ENCODE measurements at places on chromosomes 4 and X.

DNA sequence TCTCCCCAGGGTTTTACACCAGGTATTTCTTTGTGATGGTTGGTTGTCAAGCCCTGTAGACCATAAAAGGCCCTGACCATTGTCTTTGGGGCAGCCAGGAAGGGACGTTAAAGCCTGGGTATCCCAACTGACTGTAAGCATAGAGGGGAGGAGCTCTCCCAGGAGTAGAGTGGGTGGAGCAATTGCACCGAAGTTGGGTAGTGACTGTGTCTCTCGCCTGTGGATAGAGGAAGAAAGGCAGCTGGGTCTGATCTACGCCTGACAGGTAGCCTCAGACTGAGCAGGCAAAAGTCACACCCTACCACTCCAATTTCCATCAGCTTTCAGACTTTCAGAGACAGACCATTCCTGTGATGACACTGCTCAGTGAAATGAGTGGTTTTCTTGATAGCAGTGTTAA is 123.3 kb downstream of the KLHL8 start:
- DNase-seq: peak; percentile 30

- DNase-seq: no peak
Measured at GRCh38 chr4:25913056-25913850, 767 bp upstream of the SMIM20 start.

- peak; percentile 17 for DNase-seq
Measured at GRCh38 chrX:78104447-78105176, 564 bp downstream of the PGK1 start.

GRCh38 chr4:158042591-158043030 is 130.2 kb downstream of the GASK1B start:
- no peak for DNase-seq

DNA sequence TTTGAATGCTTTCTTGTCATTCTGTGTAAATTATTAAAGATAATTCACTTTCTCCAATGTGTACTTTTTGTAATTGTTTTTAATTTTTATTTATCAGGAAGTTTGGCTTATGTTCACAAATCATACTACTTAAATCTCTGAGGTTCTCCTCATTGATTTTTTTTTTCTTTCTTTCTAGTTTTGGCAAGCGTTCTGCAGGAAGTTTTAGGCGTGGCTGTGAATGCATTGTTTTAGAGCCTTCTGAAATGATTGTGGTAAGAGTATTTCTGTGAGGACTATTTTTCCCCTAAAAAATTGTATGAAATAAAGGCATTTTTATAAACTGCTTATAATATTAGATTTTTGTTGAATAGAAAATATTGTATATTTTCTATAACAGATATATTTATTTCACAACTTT is 135.8 kb downstream of the RAPGEF2 start:
- DNase-seq: no peak

DNA sequence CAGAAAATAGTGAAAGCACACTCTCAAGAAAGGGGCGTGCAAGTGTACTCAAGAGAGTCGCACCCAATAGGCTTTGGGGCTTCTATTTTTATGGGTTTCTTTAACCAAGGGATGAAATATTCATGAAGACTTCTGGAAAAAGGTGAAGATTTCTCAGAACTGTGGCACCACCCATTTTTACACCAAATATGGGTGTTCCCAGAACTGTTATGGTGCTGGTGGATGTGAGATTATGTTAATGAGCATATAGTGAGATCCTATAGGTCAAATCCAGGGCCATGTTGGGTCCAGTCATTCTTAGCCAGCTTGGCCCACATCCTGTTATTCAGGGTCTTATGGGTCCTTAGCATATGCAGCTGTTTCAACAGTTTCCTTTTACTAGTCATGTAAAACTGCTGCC is 61.0 kb upstream of the SMIM10 start:
- DNase-seq: no peak

GRCh38 chrX:11678158-11678557 is 12.4 kb upstream of the ARHGAP6 start:
- no peak for DNase-seq

DNA sequence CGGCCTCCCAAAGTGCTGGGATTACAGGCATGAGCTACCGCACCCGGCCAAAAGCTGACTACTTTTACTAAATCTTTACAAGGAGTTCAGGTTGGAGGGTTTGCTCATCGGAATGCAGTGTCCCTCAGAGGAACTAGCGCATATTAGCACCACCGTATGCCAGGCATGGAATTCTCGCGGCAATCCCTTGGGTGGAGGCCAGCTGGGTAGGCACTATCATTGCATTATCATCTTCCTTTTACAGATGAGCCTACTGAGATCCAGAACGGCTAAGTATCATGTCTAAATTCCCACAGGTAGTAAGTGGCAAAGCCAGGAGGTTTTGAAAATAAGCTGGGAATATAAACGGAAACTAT is 6.1 kb upstream of the CXorf66 start:
- DNase-seq: no peak

- no peak for DNase-seq
Measured at GRCh38 chrX:31228415-31228832, 156.6 kb upstream of the FTHL17 start.

- no peak for DNase-seq
Measured at GRCh38 chr4:83651846-83652245, 115.9 kb downstream of the GPAT3 start.

DNA sequence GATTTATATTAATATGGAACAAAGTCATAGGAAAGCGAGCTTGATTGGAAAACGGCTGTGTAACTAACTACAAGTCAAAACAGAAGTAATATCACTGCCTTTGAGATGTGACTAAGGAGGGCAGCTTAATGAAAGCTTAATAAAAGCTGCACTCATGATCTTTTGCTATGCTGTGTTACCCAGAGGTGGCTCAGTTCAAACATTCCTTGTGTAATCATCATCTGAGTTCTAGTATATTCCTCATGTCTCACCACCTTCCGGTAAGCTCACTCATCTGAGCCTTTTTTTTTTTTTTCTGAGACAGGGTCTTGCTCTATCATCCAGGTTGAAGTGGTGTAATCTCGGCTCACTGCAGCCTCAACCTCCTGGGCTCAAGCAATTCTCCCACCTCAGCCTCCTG is 5.0 kb downstream of the GRPEL1 start:
- no peak for DNase-seq

DNA sequence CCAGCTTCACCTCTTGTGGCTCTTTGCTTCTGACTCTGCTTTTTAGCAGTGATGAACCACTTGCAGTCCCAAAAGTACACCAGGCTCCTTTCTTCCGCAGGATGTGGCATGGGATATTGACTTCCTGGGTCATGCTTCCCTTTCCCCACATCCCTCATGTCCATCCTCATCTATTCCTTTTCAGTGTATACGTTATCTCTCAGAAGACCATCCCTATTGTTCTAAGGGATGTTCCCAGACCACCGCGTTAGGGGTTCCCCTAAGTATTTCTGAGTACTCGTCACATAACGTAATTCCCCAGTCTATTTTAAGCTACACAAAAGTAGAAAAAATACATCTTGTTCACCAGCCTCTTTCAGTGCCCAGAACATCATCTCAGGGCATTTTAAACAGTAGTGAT is 71.1 kb upstream of the NLGN4X start:
- DNase-seq: no peak

DNA sequence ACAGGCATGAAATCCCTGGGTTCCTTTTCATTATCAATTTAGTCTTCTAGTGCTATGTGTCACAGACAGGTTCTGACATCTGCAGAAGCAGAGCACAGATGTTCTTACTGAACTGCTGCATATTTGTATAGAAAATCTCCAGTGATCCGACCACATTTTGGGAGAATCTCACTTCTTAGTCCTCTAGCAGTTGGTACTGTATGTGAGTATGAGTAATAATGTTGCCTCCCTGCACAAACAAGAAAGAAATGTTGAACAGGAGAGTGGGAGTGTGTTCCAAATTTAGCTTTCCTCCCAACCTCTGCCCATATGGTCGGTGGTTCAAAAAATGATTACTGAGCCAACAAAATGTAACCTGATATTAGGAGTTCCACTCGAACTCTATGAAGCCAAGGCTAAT is 165.3 kb upstream of the GPC4 start:
- no peak for DNase-seq

GRCh38 chr4:91734682-91735081 is 569.1 kb upstream of the GRID2 start:
- DNase-seq: no peak

DNA sequence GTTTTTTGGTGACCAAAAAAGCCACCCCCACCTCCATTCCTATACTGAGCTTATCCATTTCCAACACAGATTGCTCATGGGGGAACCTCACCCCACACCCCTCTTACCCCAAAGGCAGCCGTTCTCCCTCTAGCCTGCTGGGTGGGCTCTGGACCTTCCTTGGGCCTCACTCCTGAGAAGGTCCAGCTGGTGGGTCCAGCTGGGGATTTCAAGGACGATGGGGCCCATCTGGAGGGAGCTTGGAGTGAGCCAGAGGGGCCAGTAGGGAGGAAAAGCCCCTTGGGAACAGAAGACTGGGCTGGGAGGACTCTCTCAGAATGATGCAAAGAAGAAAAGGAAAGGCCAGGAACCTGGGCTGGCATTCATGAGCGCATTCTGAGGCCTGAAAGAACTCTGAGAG is 42.0 kb upstream of the PJA1 start:
- no peak for DNase-seq

GRCh38 chrX:114717921-114718320 is 134.0 kb downstream of the HTR2C start:
- peak; percentile 48 for DNase-seq

DNA sequence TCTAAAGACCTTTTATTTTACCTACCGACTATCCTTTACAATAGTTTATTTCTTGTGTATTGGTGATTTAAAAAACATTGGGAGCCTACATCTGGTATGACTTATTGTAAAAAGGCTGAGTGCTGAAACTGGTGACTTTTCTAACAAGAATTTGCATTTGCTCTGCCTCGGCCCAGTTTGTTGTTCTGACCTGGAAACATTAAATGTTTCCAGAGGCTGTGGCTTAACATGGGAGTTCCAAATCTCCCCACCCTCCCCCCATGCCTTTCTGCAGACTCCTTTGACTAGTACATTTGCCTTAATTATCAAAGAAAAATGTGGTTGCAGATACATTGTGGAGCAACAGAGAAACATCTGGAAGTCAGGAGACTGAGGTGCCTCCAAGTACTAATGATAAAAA is 39.8 kb downstream of the SPCS3 start:
- DNase-seq: no peak

DNA sequence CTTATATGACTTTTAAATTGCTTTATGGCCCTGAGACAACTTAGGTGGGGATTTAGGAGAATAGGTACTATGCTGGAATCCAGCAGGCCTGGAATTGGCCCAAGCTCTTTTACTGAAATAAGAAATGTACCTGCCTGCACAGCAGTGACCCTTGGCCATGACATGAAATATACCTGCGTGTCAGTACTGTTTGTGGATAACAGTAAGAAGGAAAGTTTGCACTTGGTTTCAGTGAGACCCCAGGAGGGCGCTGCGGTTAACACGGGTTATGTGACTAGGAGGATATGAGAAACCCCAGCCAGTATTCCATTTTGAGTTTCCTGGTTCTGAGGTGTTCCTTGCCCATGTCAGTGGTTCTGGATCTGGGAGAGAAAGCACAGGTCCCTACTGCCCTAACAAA is 5.3 kb downstream of the MTM1 start:
- DNase-seq: no peak

DNA sequence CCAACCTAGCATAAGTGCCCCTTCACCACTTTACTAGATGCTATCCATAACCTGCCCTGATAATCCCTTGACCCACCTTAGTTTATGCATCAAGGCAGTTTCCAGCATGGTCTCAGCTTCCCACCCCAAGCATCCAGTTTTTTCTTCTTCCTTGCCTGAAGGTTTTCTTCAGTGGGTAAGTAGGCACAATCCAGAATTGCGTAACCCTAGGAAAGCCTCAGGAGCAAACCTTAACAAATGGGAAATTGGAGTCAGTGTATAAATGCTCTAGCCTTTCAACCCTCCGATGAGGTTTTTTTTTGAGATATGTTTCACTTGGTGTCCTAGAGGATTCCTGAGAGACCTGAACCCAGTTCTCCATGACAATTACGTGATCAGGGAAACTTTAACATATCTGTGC is 614.0 kb upstream of the BOD1L1 start:
- no peak for DNase-seq

DNA sequence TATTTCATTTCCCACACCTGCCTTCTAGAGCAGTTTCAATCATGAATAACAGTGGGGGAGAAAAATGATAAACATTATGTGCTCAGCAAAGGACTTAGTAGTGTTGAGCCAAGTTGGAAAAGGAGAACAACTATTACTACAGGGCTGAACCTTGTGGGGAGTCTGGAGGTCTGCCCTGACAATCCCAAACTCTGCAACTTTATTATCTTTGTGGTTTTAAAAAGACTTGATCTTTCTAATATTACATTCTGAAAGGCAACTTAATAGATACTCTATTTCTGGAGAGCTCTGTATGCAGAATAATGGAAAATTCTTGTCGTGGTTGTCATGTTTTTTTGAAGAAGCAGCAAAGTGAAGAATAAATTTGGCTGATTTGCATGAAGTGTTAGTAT is 116.1 kb downstream of the SPCS3 start:
- no peak for DNase-seq

- no peak for DNase-seq
Measured at GRCh38 chr4:185192059-185192458, 11.7 kb downstream of the CFAP97 start.

DNA sequence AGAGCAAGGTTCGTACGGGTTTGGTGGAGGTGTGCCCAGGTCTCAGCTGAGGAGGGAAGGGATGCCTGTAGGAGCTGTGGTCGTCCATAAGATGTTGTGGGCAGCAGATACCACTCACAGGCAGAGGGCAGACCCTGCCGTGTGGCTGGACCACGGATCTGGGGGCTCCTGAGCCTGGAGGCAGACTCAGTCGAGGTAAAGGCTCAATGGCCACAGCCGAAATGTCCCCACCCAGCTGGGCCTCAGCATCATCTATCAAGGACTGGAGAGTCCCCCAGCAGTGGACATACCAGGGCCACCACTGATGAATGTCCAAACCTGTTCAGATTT is 98.5 kb downstream of the DHRSX start:
- no peak for DNase-seq

DNA sequence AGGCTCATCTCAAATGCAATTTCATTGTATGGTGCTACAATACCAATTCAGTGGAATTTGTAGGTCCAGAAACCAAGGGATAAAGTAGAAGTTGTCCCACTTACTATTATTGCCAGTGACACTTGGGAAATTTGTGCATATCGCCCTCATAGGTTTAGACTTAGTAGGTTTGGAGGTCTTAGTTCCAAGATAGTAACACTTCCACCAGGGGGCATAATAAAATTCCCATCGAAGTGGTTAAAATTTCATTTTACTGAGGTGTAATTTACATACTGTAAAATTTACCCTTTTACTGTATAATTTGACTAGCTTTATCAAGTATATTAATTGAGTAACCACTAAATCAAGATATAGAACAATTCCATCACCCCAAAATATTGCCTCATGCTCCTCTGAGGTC is 174.6 kb downstream of the INPP4B start:
- DNase-seq: no peak
